ENCODE measurements at places on chromosomes 4 and X. TPM values are rescaled to one million over a fixed set of nuclear protein-coding genes. Genes with fewer than 3 reads are reported as not detected.

The ABCG2 gene
- 1.1 TPM for total RNA-seq

The MAGEC3 gene
- not detected for total RNA-seq

The SCML1 gene
- 5.5 TPM for total RNA-seq

The IQCM gene
- 0.16 TPM for total RNA-seq

The POU3F4 gene
- total RNA-seq = not detected

The ZCCHC12 gene
- not detected for total RNA-seq

The SLC6A8 gene
- 7.8 TPM for total RNA-seq
